Stimulated activated CD8-positive, alpha-beta memory T cell treated with anti-CD3 and anti-CD28 coated beads, Interleukin-4, amount 100 ng/mL, for 1 hour (primary cell): ENCODE measurements at places on chromosomes 4 and X.

DNA sequence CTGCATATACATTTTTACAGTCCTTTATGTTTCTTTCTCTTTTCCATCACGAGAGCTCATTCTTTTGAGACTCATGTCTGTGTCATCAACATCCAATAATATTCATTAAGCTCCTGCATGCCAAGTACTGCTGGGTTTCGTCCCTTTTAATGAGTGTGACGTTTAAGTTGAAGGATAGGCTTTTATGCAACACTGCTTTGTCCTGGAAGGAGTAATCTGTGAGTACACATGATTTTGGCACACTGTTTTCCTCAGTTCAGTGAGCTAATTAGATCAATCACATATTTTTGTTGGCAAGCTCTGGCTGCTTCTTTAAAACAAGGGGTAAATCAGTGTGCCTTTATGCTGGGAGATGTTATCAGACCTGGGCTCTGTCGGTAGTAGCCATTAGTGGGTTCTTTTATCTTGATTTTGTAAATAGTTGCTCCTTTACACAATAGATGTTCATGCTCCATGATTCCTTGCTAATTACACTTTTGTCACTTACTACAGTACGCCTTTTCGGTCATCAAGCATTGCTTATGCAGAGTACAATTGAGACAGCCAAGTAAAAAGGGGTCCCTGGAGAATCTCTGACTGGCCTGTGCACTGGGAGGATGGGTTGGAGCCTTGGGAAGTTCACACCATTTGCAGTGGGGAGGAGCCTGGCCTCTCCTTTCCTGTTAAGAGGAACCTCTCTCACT lies 132.6 kb downstream of the FHIP1A start:
- no peak for DNase-seq

- DNase-seq: no peak
Observed at GRCh38 chr4:119034276-119035008, 101.2 kb upstream of the MYOZ2 start.

GRCh38 chr4:181662383-181662782 lies 580.8 kb upstream of the TENM3 start:
- DNase-seq: no peak

GRCh38 chrX:37998586-37999262 lies 7.6 kb upstream of the SYTL5 start:
- no peak for DNase-seq

DNA sequence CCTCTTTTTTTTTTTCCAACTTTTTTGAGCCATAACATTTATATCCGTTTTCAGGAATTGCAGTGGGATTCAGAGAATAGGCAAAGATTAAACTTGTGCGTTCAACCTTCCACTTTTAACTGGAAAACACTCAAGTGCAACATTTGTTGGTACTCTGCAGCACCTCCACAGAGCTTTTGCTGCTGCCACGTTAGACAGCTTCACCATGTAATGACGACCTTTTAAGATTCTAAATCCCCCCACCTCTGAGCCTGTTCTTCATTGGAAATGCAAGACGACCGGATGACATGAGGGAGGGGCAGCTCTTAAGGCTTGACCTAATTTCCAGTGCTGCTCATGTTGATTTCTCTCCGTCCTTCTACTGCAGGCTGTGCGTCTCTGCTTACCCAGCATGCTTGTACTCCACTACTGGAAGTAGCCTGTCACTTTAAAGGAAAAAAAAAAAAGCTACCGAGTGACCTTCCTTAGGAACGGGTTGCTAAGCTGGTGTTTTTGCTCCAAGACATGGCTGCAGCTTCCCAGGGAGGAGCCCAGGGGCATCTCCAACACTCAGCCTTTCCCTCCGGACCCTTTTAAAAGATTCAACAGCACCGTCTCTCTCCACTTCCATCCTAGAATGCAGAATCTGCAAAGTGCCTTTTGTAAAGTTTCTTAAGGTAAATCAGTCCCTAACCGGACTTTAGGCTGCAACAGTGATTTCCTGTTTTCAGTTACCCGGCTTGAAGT lies at the start of gene CC2D2A:
CC2D2A (plus strand) TSS at position 481 of the 726 bp plus-strand sequence. CDS start 6,051 bp downstream, outside the sequence.
- DNase-seq: no peak

DNA sequence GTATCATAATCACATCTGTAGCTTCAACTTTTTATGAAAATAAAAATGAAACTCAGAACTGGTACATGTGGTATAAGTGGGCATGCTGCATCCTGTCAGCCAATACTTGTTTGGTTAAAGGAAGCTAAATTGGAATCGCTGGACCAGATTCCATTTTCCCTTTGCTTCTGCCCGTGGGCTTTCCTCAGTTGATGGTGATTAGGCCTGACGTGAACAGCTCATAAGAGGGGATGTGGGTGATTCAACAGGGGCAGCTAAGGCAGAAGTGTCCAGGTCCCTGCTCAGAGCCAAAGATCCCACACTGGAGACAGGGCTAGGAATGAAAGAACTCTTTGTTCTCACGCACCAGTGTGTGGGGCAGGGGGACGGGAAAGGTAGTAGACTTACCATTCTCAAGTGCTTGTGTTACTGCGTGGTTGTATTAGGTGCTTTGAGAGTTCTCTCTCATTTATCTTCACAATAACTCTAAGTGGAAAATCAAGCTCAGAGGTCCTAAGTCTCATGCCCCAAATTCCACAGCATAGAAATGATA lies 63.2 kb upstream of the GUCY1A1 start:
- no peak for DNase-seq

- no peak for DNase-seq
Observed at GRCh38 chr4:7893539-7893938, 46.1 kb downstream of the AFAP1 start.

DNA sequence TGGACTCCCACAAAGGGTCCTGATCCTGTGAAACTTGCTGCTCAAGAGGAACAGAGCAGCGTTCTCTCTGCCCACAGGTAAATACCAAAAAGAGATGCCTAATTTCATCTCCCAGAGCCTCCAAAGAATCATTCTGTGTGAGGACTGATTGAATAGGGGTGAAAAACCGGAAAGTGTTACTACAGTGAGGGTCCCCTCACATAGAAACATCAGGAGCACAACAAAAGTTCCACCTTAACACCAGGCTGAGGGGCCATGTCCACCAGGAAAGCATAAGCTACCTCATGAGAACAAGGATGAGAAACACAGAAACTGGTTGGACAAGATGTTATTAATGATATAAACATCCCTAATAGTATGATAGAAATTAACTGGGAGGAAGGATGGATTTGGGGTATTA lies 140.9 kb downstream of the NWD2 start:
- DNase-seq: no peak

- no peak for DNase-seq
Observed at GRCh38 chr4:118968005-118968404, 79.4 kb downstream of the SYNPO2 start.

DNA sequence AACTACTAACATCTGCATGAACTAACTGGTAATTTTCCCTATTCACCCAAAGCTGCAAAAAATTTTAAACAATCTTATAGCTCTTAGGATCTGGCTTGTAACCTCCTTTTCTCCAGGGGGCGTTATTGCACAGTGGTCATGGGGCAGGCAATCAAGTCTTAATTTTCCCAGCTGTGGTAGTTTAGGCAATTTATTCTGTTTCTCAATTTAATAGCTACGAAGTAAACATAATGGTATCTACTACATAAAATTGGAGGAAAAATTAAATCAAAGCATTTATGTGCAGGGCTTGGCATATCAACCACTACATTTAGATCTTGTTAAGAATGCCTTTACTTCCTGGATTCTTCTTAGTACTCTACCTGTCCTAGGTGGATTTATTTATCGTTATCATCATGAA lies 137.4 kb upstream of the GUCY1A1 start:
- no peak for DNase-seq

DNA sequence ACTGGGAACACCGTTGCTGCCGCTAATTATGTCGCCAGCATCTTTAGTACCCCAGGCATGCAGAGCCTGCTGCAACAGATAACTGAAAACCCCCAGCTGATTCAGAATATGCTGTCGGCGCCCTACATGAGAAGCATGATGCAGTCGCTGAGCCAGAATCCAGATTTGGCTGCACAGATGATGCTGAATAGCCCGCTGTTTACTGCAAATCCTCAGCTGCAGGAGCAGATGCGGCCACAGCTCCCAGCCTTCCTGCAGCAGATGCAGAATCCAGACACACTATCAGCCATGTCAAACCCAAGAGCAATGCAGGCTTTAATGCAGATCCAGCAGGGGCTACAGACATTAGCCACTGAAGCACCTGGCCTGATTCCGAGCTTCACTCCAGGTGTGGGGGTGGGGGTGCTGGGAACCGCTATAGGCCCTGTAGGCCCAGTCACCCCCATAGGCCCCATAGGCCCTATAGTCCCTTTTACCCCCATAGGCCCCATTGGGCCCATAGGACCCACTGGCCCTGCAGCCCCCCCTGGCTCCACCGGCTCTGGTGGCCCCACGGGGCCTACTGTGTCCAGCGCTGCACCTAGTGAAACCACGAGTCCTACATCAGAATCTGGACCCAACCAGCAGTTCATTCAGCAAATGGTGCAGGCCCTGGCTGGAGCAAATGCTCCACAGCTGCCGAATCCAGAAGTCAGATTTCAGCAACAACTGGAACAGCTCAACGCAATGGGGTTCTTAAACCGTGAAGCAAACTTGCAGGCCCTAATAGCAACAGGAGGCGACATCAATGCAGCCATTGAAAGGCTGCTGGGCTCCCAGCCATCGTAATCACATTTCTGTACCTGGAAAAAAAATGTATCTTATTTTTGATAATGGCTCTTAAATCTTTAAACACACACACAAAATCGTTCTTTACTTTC lies 1.8 kb downstream of the UBQLN2 start:
- no peak for DNase-seq
